ENCODE measurements at places on chromosomes 13 and 19.

DNA sequence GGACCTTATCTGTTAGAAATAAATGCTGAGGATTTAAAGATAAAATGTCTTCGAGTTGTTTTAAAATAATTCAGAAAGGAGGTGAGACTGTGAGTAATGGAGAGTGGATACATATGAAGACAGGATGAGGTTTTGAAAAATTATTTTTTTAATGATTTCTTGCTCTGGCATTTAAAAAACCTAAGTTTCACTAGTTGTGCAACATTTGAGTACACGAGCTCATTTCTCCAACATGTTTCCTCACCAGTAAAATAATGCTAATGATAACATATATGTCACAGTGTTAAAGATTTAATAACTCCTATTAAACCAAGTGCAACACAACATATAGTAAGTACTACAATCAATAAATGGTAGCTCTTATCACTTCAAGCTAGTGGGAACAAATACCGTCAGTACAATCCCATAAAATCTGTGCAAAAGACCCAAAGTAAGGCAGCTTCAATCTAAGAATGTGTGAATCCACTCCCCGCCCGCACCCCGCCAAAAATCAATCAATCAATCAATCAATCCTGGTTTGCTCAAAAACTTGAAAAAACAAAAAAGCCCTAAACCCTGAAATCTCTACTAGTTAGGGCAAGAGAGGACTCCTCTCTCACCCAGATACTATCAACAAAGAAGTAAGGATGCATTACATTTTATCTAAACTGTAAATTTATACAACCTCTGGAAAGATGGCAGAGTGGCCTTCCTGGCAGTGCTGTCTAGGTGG lies 1.3 kb downstream of the ALG5 start:
- no peak for DNase-seq

DNA sequence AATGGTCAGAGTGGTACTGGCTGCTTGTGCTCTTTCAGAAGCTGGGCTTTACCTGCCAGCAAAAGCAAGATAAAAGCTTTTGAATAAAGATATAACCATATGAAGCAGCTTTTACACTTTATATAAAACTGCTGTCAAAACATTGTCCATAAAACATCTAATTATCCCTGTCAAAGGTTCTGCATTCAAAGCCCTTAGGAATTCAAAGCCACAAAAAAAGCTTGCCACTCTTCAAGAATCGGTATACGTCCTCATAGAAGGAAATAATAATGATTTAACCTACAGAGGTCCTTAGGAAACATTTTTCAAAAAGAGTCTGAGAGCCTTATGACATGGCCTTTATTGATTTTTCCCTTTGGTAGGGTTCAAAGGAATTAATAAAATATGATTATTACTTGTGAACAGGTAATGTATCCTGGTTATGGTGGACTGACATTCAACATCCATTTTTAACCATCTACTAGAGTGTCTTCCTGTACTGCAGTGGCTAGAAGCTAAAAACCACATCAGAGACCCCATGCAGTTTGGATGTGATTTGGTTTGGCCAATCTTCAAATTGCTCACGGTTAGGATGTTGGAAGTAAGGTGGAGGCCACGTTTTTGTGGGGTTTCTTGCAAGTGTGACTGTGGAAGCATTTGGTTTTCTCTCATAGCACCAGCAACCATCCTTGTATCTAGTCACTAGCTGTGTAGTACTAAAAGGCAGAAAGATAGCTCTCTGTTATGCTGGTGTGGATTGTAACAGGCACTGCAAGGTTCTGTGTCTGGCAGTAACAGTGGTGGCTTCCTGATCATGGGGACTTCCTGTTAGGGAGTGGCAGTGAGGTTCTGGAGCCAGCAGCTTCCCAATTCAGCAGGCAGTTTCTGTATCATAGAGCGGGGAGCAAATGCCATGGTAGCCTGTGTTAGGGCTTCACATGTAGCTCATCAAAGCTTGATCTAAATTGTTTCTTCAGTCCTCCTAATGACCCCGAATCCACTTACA lies 441.5 kb downstream of the DIAPH3 start:
- DNase-seq: no peak

GRCh38 chr13:108272333-108272732 lies 2.8 kb downstream of the TNFSF13B start:
- no peak for DNase-seq

DNA sequence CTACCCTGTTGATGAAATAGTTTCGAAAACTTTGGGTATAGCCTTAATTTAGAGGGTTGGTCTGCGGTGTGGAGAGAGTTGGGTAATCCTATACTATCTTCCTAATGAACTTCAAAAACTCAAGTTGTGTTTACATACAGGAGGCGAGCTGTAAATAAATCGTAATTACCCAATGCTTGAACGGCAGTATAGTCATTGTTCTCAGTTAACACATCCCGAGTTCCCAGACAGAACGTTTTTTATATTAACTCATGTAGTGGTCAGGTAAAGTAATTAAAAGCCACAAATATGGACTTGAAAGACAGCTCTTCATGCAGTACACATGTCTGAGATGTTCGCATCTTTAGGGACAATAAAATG lies 1.5 kb downstream of the PDS5B start:
- no peak for DNase-seq

DNA sequence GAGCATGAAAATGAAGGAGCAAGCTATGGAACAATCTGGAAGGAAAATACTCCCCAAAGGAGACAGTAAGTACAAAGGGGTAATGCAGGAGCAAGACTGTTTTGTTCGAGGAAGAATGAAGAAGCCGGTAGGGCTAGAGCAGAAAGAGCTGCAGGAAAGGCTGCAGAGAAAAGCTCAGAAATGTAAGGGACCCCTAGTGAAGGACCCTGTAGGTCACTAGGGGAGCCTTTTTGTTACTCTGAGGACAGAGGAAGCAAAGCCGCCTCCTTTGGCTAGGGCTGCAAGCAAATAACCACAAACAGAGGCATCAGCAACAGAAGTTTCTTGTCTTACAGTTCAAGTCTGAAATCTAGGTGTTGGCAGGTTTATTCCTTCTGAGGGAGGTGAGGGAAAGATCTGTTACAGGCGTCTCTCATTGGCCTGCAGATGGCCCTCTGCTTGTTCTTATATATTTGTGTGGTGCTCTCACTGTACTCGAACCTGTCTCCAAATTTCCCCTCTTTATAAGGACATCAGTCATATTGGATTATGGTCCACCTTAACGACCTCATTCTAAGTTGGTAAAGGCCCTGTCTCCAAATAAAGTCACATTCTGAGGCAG lies 362.3 kb downstream of the COG6 start:
- DNase-seq: no peak

DNA sequence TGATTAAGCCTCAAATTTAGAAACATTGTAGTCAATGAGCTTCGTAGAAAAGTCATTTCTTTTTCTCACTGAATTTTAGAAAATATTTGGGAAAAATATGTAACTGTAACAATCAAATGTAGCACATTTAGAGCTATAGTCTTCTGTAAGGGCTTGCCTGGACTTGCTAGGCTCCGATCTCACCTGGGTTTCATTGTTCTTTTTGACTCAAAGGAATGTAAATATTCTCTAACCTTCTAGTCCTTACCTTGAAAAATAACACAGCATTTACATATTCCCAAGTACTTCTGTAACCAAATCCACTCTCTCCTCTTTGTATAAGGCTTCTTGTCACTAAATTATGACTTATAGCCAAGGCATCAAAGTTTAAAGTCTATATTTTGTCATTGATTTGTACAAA lies 2.9 kb upstream of the UFM1 start:
- no peak for DNase-seq

DNA sequence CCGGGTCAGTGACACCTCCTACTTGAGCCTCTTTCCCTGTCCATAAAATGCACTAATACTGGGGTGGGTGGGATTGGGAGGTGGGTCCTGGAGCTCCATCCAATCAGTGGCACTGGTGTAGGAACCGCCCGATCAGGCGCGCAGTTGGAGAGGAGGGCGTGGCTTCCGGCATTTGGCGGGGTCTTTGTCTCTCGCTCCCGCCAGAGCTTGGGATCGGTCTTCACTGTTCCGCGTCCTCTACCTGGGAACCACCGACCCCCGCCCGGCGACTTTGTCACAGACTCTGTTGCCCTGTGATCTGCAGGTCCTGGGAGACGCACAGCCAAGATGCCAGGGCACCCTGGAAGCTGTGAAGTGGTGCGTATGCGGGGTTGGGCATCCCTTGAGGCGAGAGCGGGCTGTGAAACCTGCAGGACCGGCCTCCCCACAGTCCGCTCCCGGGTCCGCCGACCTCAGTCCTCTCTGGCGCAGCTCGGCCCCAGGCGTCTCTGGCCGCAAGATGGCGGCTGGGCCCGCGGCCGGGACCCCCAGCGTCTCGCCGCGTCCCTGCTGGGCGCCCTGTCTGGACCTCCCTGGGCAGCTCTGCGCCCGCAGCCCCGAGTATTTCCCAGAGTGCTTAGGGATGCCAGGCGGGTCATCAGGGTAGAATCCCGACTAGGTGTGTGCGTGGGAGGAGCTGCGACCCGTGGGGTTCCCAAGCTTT lies 41.6 kb upstream of the ZNF730 start:
- peak; percentile 77 for DNase-seq

- DNase-seq: peak; percentile 72
Measured at GRCh38 chr19:45667620-45668341, at the start of gene GIPR. Gene GIPR, plus strand, starts transcription at chr19:45668221. Its CDS starts 1,300 bp downstream, at chr19:45669521.

DNA sequence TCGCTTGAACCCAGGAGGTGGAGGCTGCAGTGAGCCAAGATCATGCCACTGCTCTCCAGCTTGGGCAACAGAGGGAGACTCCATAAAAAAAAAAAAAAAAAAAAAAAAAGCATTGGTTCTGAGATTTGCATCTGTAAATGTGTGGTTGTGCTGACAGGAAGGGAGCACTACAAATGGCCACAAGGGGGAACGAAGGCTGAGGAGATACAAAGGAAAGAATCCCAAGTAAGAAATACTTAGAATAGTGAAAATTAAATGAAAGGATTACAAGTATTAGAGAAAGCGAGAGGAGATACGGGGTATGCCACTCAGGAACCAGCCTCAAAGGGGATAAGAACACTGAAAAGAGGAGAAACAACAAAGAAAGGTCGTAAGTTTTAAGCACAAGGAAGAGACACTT lies 284.9 kb downstream of the KLF12 start:
- DNase-seq: no peak
